ENCODE measurements at places on chromosomes 7 and 10.
A peak's percentile ranks its signal among the peaks of the same experiment; 100 is the strongest.

- no peak for DNase-seq
Observed at GRCh38 chr7:1968397-1969111, 264.2 kb downstream of the MAD1L1 start.

DNA sequence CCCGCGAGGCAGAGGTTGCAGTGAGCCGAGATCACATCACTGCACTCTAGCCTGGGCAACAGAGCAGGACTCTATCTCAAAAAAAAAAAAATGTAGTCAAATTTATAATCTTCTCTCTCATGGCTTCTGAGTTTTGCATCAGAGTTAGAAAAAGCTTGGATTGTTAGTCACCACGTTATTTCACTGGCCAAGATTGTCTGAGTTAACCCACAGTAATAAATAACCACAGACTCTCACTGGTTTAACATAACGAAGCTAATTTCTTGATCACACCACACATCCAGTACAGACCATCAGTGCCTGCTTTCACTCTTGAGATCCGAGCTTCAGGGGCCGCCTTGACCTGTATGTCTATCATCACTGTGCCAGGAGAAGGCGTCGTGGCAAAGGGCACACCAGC is 116.8 kb upstream of the JCAD start:
- no peak for DNase-seq

DNA sequence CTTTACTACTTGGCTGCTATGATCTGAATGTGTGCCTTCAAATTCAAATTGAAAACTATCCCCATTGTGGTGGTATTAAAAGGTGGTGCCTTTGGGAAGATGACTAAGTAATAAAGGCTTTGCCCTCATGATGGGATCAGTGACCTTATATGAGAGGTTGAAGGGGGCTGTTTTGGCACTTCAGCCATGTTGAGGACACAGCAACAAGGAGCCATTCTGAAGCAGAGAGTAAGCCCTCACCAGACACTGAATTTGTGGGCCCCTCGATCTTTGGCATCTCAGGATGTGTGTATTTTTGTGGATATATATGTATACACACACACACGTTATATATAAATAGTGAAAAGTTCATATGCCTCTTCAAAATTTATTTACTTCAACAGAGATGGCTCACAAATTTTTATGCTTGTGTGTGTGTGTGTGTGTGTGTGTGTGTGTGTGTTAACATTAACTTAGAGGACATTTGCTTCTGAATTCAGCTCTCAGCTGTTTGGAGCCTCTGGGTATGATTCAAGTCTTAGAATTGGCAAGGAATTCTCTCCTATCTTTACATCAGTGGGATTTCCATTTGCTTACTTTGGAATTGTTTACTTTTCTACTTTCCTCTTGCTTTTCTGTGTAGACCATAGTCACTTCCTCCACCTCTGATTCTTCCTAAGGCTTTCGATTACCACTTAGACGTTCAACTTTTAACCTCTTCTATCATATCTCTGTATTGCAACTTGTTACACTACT is 66.6 kb downstream of the MAGI2 start:
- no peak for DNase-seq

GRCh38 chr7:31791881-31792280 is 104.9 kb downstream of the PPP1R17 start:
- DNase-seq, result no peak

DNA sequence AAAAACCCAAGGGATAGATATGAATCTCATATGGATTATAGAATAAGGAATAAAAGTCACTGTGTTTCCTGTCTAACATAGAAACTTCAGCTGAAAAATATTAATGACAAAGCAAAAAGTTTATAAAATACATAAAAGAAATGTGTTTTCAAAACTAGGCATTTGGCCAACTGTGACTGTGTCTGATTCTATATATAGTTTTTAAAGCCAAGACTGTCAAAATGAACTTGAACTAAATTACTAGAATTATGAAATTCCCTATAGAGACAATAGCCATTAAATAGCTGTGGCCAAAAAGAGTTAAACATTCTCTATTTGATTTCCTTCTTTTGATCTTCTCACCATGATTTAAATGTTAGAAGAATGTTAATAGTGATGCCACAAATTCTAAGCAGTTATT is 311.2 kb upstream of the SEMA3D start:
- DNase-seq, result no peak

DNA sequence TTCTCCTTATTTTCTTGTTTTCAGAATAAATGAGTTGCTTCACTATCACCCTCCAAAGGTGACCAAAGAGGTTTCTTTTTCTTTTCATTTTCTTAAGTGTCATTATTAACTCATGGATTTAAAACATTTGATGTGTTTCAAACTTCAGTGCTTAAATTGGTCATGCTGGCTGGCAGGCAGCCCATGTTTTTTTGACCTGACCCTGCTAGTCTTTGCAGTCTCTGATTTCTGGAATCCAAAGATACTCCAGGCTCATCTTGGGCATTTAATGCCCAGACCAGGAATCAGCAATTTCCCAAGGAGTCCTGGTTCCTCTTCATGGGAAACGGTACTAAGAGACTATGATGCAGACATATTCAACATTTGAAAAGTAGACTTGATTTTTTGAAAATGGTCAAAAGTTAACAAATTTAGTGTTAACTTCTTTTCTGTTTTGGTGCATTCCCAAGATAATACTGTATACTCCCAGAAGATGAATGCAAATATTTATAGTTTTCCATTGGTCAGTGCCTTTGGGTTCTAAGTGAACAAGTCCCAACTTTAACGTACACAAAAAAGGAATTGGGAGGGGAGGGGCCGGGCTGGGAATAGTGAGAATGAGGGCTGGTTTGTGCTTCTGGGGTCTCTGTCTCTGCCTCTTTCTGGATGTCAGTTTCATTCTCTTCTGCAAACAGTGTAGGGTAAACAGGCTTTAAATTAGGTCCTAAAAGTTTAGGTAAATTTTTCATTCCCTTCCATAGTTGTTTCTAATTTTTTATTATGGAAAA is 19.8 kb downstream of the NUB1 start:
- DNase-seq, result no peak

GRCh38 chr10:125060026-125060425 is 100.3 kb downstream of the CTBP2 start:
- DNase-seq, result no peak

- DNase-seq, result no peak
Observed at GRCh38 chr10:104875561-104875960, 234.5 kb downstream of the SORCS3 start.

DNA sequence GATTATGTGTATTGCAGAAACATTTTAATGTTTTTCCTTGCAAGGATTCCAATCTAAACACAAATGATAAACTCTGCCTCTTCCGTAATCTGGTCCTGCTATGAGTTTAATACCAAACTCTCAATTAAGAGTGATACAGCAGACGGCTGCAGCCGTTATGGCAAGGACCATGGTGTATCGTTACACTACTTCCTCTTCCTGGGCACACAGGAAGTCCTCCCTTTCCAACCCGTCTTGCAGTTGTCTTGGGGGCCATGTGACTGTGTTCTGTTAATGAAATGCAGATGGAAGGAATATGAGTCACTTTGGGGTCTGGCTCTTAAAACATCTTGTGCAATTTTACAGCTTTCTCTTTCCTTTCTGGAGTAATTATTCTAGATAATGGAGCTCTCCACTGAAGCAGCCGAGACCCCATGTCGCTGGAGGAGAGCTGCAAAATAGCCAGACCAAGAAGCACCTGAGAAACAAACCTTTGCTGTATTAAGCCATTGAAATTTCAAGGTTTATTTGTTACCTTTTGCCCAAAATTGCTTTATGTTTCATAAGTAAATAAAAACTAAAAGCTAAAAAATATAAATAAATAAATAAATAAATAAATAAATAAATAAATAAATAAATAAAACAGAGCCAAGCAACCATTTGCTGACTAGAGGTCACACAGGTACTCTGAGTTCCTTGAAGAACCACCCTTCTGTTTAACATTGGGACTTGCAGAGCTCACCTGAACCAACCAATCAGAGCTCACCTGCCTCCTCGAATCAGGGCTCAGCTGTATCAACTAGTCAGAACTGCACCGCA is 74.7 kb downstream of the FRMPD2 start:
- DNase-seq, result peak; percentile 2

DNA sequence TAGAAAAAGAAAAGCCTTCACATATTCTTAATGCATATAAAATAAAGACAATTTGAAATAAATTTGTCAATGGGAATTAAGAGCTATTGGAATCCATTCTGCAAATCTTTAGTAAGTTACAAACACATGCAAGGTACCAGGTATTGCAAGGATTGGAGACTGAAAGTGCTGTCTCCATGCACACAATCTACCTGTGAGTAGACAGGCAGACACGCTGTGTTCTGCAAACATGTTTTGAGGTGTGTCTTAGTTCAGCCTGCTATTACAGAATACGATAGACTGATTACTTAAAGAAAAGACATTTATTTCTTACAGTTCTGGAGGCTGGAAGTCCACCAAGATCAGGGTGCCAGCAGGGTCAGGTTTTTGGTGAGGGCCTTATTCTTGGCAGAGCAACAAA is 10.0 kb downstream of the NMT2 start:
- DNase-seq, result no peak

DNA sequence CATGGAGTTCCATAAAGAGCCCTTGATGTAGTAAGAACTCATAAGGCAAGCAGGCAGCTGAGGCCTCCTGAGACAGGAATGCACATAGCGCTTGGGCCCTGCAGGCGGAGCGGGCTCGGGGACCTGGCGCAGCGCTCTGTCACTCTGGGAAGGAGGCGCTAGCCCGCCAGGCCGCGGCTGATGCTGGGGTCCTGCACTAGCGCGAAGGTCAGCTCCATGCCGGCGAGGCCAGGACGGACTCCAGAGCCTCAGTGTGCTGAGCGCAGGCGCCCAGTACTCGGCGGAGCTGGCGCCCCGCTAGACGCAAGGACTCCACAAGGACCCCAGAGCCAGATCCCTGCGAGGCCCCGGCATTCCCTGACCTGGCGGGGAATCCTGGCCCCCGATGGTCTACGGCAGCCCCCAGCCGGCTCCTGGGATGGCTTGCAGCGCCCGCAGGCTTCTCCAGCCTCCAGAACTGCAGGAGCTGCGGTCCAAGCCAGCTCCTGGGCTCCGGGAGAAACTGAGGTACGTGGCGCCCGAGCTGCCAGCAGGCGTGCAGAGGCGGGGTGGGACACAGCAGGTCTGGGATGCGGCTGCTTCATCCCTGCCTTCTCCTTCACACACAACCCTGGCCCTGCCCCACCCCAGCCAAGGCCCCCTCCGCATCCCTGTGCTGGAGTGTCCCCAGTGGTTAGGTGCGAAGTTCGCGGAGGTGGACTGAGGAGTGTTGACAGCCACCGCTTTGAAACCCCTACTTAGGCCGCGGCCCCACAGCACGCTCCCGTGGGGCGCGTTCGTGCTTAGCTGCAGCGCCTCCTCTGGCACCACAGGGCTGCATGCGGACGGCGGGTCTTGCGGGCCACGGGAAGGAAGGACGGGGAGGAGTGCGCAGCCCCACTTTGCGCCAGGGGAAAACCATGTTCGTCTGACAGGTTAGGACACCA is 761.5 kb upstream of the POM121L12 start:
- DNase-seq, result no peak

DNA sequence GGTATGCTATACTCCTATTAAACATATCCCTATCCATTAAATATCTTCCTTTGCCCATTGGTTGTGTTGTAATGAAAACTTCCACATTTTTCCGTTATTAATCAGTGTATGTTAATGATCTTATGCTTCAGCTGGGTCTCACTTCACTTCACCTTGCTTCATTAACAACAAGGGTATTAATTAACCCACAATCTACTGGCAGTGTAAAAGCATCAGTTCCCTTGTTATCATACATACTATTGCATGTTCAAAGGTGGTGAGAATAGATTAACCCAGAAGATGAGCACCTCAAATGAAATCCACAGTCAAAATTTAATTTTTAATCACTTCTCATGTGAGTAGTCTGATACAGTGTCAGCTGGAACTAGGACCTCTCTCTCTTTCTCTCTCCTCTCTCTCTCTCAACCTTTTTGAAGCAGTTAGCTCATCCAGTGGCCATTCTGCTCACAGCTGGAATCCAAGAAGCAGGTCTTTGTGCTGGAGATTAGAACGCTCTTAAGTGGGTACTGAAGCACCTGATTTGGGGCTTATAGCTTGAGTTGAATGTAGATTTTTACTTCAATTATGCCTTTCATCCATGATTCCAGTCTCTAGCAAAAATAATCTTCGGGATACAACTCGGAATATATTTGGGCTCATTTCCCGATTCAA is 172.3 kb downstream of the RAPGEF5 start:
- DNase-seq, result no peak

- no peak for DNase-seq
Observed at GRCh38 chr7:68730964-68731363, 867.3 kb upstream of the AUTS2 start.

- DNase-seq, result no peak
Observed at GRCh38 chr10:129491123-129491734, 24.2 kb downstream of the MGMT start.

DNA sequence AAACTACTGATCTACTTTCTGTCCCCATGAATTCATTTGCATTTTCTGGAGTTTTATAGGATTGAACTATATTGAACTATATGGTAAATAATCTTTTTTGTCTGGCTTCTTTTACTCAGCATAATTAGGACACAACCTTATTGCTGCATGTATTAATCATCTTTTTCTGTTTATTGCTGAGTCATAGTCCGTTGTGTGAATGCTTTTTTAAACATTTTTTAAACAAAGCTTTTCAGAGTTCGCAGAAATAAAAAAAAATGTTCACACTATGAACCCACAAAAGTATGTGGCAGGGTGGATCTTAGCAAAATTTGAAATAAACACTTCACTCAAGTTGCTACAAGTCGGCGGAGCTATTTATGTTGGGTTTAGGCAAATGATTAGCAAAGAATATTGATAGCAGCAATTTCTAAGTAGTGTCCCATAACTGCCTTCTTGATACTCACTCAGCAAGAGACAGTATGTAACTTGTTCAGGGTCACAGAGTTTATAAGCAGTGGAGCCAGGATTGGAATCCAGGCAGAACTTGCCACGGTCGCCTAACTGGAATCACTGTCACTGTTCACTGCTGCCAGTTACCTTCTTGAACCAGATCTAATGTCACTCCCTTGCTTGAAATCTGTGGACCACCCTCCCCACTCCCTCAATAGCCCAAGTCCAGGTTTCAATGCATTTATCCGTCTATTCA is 5.6 kb downstream of the CH25H start:
- DNase-seq, result no peak

DNA sequence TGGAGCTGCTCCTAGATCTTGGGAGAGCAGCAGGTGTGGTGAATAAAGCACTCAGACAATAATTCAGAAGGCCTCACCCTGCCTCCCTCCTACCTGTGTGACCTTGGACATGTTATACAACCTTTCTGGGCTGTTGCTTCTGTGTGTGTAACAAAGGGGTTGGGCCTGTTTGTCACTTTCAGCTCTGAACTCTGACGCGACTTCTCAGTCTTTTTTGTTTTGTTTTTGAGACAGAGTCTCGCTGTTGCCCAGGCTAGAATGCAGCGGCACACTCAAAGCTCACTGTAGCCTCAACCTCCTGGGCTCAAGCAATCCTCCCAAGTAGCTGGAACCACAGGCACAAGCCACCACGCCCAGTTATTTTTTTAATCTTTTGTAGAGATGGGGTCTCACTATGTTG is 89.3 kb downstream of the DNMBP start:
- DNase-seq, result no peak

GRCh38 chr7:120327054-120327453 is 54.1 kb downstream of the KCND2 start:
- no peak for DNase-seq

- DNase-seq, result no peak
Observed at GRCh38 chr7:52936750-52937149, 98.7 kb upstream of the POM121L12 start.

Measured in KG1 (cell line).